ENCODE measurements at places on chromosomes 5 and 9.

DNA sequence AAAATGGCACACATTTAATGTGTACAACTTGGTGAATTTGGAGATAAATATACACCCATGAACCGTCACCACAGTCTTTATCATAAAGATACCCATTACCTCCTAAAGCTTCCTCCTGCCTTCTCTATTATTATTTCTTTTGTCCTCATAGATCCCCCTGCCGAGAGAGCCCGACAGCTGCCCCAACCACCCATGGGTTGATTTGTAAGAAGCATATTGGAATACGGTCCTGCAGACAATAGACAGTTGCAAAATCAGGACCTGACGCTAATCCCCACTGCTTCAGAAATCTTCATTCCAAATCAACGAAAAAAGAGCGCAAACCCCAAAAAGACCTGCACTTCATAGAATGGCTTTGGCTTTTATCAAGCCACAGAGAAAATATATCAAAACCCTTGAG lies 697.5 kb downstream of the SEMA5A start:
- DNase-seq, result no peak

DNA sequence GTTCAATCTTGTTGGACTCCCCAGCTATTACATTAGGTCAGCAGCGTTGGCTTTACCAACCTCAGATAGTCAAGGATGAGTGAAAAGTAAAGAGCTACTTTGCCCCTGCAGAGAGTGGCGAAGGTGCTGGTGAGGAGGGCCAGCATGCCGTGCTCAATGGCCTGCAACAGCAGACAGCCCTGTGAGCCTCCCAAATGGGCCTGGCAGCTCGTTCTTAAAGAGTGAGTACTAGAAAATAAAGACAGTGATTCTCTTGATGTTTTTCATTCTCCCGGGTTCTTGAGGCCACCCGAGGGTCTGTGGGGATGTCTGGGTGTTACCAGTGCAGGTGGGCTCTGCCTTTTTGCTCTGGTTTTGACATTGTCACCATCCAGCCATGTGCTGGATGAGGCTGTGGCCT lies 16.2 kb downstream of the GADD45G start:
- DNase-seq, result no peak

- DNase-seq, result no peak
These were observed 57.2 kb downstream of the CDC42SE2 start for GRCh38 chr5:131321066-131321465.

GRCh38 chr5:100827481-100827889 lies 75.6 kb downstream of the ST8SIA4 start:
- no peak for DNase-seq

GRCh38 chr9:20996809-20997208 lies 34.6 kb downstream of the HACD4 start:
- no peak for DNase-seq

GRCh38 chr5:179325296-179326031 lies 19.8 kb downstream of the ADAMTS2 start:
- DNase-seq, result no peak

- peak; percentile 46 for DNase-seq
These were observed 1.7 kb upstream of the ZSWIM6 start for GRCh38 chr5:61330341-61330844.

- DNase-seq, result no peak
These were observed 44.3 kb downstream of the FOXB2 start for GRCh38 chr9:77063645-77064285.

GRCh38 chr5:116446356-116447005 lies 128.1 kb downstream of the SEMA6A start:
- DNase-seq, result no peak

- no peak for DNase-seq
These were observed 167.9 kb upstream of the GLRA1 start for GRCh38 chr5:152092580-152092979.

- DNase-seq, result no peak
These were observed 60.4 kb downstream of the RORB start for GRCh38 chr9:74557571-74557970.

DNA sequence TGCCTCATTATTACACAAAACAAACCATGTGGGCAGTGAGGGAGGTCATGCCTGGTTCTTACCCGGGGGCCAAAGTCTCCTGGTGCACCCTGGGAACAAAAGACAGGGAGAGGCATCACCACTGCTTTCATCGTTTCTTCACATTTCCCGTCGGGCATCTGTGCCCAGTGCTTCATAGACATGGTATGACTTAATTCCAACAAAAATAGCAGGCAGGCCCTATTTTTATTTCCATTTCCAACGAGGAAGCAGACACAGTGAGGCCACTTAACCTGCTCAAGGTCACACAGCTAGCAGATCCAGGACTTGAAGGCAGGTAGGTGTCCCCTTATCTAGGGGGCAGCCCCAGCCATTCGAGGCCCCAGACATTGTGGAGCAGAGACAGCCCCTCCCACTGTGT lies 34.6 kb upstream of the PHYKPL start:
- no peak for DNase-seq

- no peak for DNase-seq
These were observed 110.8 kb downstream of the HMHB1 start for GRCh38 chr5:143922718-143923117.

DNA sequence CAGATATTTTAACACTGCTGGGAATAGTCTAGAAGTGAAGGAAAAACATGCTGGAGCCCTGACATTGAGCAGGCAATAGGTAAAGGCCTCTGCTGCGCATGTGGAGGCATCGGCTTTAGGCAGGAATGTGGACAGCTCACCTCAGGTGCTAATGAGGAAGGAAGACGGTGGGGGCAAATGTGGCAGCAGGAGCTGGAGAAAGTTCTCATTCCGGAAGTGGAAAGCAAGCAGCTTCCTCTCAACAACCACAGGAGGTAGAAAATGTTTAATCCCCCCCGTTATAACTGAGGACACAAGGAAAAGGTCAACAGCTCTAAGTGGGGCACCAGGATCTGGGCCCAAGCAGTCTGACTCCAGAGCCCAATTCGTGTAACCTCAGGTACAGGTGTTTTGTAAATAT lies 7.6 kb upstream of the RPS14 start:
- DNase-seq, result no peak

DNA sequence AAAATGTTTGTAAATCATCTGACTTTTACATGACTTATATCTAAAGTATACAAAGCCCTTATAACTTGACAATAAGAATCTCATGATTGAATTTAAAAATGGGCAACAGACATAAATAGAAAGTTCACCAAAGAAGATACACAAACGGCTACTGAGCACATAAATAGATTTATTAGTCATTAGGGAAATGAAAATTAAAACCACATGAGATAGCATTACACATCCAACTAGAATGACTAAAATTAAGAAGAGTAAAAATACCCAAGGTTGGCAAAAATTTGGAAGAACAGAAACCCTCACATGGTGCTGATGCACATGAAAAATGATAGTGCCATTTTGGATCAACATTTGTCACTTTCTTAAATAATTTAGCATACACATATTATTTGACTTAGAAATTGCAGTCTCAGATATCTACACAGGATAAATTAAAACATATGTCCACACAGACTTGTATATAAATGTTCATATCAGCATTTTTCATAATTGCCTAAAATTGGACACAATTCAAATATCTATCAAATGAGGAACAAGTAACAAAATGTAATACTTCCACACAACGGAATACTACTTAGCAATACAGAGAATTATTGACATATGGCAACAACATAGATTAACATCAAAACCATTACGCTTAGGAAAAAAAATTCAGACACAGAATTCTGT lies 359.1 kb upstream of the DAB2 start:
- DNase-seq, result no peak

- no peak for DNase-seq
These were observed 140.9 kb downstream of the SYK start for GRCh38 chr9:90942555-90942954.

- DNase-seq, result no peak
These were observed 9.7 kb upstream of the PPIC start for GRCh38 chr5:123046222-123046621.

DNA sequence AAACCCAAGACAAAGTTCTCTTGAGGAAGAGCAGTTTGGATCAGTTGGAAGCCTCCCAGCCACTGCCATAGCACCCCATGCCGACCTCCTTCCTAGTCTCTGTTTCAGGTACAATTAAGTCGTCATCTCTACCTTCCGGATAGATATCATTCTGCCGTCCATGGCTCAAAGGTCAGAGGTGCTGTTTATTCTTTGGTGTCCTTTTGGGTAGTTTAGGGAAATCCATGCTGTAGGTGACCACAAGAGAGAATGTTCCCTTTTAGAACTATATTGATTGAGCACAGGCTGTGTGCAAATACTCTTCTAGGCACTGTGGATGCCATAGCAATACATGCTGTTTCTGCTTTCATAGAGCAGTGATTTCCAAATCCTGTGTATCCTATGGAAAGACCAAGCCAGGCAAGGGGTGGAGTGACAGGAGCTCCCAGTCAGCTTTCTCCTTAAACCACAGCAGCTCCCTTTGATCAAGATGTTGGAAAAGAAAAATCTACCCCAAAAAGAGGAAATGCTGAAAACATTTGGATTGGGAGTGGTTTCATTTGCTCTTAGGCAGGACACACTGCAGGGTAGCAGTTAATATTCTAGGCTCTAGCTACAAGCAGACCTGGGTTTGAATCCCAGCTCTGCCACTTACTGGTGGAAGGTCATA lies 127.9 kb downstream of the PALM2AKAP2 start:
- DNase-seq, result no peak

DNA sequence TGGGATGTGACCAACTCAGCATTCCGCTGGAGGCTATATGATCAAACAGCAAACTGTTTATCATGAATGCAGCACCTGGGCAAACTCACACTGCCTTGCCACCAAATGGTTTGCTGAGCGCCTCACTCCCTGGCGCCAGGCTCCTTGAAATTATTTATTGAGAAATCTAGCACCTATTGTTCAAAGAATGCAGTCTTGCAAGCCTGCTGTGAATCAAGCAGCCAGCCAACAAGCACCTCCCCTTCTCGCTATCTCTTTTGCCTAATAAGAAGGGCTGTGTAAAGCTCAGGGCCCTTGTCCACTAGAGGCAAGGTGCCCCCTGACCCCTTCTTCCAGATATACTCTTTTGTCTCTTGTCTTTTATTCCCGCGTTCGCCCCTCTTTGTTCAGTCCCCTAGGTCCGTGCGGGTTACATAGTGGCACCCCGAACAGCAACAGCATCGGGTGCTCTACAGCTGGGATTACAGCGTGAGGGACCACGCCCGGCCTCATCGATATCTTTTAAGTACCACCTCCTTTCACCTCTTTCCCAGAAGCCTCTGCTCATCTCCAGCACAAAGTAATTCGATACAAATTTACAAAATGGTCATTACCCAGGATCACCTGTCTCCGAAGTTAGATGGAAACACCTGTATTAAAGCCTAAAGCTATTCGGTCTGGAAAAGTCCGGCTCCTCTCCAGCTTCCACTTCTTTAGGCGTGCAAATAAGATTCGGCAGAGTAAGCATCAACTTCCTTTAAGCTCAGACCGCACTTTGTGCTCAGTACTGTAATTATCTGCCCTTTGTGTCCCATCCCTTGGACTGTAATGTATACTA lies 896 bp downstream of the RIGI start:
- DNase-seq, result no peak

GRCh38 chr9:38529317-38529716 lies 91.1 kb downstream of the ANKRD18A start:
- no peak for DNase-seq

- no peak for DNase-seq
These were observed 134.5 kb downstream of the GNAQ start for GRCh38 chr9:77896938-77897667.

DNA sequence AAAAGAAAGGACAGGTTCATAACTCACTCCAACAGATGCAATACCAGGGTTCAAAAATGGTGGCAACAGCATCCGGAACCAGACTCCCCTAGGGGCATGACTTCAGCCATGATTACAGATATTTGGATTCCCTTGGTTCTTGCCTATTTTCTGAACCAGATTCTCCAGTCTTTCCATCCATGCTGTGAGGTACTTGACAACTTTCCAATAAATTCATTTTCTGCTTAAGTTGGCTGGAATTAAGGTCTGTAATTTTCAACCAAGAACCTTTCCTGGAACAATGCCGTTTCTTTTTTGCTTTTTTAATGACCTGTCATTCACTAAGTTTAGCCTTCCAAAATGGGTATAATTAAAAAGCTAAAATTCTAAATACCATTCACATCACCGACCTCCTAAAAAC lies 52.2 kb downstream of the SCAI start:
- no peak for DNase-seq

DNA sequence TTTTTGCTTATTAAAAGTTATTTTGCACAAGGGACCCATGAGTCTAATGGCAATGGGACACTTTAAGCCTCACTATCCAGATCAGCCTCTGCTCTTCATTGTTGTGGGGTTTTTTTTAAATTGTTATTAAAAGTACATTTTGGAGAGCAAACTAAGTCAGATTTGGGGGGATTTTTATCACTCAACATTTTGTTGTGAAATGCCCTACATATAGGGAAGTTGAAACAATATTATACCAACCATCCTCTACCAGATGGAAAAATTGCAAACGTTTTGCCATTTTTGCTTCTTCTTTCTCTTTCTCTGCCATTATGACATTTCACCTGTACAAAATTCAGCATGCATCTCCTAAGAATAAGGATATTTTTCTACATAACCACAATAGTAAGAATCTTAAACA lies 75.3 kb downstream of the SLC1A3 start:
- DNase-seq, result no peak

GRCh38 chr9:129367287-129367686 lies 189.2 kb upstream of the IER5L start:
- DNase-seq, result no peak

DNA sequence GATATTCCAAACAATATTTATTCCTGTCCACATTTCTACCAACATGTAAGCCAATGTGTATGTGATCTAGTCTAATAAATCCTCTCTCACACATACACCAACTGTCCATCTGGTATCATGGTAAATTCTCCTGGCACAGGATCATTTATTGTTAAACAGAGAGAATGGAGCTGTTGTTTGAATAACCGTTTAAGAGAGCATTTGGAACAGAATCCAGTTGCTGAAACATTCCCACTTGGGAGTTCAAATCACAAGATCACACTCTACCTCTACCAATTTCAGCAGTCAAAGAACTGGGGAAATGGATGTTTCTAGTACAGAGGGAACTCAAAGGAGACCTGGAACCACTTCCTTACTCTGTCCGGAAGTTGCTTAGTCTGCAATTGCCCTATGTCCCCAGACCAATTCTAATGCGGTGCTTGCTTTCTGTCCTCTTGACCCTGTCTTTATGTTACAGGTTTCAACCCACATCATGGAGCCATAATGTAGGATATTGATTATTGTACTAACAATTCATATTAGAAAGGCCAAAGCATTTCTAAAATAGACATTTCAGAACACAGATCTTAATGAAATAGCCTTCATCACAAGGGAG lies 488.4 kb downstream of the SEMA5A start:
- DNase-seq, result no peak

GRCh38 chr5:42566652-42567295 lies 143.5 kb downstream of the GHR start:
- no peak for DNase-seq

Data from ovary (tissue), 10 donors.